Activated CD8-positive, alpha-beta memory T cell treated with anti-CD3 and anti-CD28 coated beads for 36 hours (primary cell): ENCODE measurements at places on chromosomes 1 and 21. TPM values are rescaled to one million over a fixed set of nuclear protein-coding genes. Genes with fewer than 3 reads are reported as not detected.

OR2T35 gene
- not detected for total RNA-seq

OBSCN gene
- 10.1 TPM for total RNA-seq

CRYAA gene
- not detected for total RNA-seq

DNASE2B gene
- not detected for total RNA-seq

DMBX1 gene
- total RNA-seq = not detected

KRTAP11-1 gene
- not detected for total RNA-seq

RAB3B gene
- 0.17 TPM for total RNA-seq
